Epithelial cell of prostate (primary cell): ENCODE measurements at places on chromosomes 13 and 19.

DNA sequence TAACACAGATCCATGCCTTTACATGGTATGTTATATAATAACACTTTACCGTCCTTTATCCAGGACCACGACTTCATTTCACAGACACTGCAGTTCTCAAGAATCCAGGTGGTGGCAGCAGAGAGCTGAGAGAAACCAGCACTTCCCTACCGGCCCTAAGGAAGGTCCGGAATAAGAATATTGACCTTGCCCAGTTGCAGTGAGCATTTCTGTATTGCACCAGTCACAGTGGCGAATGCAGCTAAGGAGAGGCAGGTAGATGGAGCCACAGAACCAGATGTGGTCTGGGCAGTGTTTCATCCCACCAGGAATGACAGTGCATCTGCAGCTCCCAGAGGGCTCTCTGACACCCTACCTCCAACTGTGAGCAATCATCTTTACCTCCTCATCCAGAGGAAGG lies 44.6 kb downstream of the ZNF787 start:
- no peak for DNase-seq

DNA sequence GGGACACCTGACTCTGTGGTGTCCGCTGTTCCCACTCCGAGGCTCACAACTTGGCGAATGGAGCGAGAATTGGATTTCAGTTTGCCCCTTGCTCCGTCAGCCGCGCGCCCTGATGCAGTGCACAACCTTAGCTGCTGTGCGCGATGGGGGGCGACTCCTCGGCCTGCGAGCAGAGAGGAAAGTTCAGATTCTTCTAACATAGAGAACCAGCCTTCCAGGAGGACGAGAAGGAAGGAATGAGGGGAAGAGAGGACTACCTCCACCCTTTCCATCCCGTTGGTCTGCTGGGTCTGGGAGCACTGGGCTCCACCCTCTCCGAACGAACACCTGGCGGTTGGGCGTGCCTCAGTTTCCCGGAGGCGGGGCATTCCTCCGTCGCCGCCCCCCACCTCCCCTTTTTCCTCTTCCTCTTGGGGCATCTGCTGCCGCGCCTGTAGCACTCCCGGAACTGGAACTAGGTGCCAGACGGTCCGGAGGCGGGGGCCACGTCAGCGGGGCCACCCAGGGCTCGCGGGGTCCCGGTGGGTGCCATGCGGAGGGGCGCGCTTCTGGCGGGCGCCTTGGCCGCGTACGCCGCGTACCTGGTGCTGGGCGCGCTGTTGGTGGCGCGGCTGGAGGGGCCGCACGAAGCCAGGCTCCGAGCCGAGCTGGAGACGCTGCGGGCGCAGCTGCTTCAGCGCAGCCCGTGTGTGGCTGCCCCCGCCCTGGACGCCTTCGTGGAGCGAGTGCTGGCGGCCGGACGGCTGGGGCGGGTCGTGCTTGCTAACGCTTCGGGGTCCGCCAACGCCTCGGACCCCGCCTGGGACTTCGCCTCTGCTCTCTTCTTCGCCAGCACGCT lies at the start of gene KCNK6:
Gene KCNK6 (plus strand): TSS at position 425 of the 838 bp plus-strand sequence. CDS start 106 bp downstream, at position 531.
- no peak for DNase-seq

- no peak for DNase-seq
Observed at GRCh38 chr19:35904311-35905068, 2.2 kb downstream of the HCST start.

DNA sequence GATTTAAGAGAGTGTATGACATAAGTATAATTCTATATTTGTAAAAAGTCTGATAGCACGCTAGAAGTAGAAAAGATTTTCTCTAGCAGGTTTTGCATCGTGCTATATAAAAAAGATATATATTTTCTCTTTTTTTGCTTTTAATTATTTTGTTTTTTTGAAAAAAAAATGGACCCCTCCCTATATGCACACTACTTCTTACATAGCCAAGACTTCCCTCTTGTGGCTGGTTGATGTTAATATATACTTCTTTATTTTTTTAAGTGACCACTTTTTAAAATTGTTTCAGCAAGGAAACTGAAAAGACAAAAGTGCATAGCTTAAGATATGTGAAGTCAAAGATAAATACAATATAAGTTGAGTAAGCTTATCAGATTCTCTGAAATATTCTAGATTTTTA lies 1202.8 kb downstream of the DIAPH3 start:
- no peak for DNase-seq

GRCh38 chr13:80957019-80957655 lies 616.2 kb upstream of the SPRY2 start:
- DNase-seq: no peak

DNA sequence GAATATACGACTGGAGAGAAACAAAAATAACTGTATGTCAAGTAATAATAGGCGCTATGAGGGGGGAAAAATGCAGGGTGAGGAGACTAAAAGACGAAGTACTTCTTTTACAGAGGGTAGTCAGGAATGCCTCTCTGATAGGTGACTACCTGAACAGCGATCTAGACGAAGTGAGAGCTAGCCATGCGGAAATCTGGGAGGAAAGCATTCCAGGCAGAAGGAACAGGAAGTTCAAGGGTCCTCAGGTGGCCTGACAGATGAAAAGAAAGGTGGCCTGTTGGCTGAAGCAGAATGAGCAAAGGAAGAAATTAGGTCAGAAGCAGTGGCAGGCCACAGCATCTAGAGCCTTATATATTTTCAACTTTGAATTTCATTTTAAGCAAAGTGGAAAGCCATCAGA lies 13.3 kb downstream of the ZDHHC20 start:
- no peak for DNase-seq

DNA sequence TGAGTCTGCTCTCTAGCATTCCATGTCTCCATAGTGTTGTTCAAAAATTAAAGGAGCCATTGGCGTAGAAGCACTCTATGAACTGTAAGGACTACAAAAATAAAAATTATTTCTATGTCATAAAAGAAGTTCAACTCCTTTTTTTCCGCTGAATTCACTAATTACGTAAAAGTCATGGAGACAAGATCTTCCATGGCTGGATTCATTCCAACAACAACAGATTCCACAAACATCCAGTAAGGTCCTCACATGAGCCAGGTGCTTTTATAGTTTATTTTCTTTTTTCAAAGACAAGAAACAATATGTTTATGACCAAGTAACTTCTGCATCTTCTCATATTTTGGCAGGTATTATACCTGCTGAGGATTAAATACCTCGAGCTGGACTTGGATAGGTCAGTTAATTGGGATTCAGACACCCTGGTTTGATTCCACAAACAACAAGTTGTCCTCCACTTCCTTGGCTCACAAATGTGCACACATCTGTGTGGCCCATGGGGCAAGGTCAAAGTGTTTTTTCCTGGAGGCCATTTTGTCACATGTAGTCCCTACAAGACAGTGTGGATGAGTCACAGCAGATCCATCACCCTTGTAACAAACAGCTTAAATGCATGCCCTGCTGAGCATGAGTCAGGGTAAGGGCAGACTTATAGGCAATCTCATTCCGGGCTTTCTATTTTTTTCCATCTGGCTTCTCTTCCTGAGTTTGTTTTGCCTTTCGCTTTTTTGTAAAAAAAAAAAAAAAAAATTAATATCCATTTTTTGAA lies 475.6 kb downstream of the COG6 start:
- peak; percentile 60 for DNase-seq

DNA sequence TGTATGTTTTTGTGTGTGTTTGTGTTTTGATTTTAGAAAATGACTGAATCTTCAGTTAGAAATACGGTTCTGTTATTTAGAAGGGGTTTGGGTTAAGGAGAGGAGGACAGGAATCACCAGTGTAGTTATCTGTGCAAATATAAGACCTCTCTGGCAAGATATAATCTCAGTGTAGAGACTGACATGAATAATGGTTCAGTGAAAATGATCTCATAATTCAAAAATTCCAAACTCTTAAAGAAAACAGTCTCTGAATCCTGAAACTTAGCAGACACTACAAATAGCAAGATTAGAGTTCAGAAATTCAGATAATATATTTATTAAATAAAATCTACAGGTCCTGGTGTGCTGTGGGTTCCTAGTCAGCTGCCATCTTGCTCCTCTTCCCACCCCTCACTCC lies 73.5 kb downstream of the PDS5B start:
- no peak for DNase-seq

DNA sequence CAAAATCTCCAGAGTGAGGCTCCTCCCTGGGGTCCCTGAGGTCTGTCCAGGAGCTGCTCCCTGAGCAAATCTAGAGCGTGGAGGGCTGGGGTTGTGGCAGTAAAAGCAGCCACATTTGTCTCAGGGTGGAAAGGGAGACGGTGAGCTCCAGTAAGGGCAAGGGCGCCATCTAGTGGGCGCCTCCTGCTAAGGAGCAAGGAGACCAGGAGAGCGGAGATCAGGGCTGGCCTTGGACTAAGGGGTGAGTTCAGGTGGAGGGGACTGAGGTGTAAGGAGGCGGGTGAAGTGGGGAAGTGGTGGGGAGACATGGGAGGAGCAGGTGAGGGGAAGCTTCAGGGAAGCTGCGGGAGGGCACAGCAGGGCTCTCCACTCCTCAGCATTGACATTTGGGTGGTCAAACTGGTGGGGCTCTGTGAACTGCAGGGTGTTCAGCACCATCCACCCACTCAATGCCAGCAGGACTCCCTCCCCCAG lies 5.3 kb upstream of the CEACAM21 start:
- DNase-seq: peak; percentile 10

DNA sequence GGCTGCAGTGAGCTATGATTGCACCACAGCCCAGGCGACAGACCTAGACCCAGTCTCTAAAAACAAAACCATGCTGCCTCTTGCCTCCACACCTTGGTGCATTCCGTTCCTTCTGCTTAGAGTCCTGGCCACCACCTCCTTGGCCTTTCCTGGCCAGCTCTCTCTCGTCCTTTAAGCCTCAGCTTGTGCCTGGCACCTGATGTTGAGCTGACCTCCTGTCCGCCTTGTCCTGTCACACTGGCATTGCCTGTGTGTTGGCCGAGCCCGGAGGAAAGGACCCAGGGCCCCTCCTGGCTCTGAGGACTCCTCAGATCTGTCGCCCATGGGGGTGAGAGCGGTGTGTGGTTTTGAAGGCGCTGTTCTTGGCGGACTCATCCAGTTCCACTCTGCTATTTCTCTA lies 143.3 kb downstream of the STK24 start:
- no peak for DNase-seq

DNA sequence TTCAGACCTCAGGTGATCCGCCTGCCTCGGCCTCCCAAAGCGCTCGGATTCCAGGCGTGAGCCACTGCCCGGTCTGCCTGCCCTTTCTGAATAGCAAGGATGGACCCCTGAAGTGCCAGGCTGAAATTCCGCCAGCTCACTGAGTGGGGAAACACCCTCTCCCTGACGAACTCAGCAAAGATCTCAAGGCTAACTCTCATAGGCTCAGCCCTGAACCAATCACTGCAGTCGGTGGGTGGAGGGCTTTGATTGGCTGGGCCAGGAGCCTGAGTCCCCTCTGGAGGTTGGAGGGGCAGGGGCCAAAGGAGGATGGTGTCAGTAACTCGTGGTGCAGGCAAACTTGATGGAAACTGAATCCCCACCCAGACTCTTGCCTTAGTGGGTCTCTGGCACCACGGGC lies 11.2 kb upstream of the COMP start:
- DNase-seq: no peak

GRCh38 chr13:109024611-109025010 lies 395.2 kb downstream of the MYO16 start:
- no peak for DNase-seq

- DNase-seq: no peak
Observed at GRCh38 chr13:110471156-110471832, 90.2 kb downstream of the RAB20 start.

DNA sequence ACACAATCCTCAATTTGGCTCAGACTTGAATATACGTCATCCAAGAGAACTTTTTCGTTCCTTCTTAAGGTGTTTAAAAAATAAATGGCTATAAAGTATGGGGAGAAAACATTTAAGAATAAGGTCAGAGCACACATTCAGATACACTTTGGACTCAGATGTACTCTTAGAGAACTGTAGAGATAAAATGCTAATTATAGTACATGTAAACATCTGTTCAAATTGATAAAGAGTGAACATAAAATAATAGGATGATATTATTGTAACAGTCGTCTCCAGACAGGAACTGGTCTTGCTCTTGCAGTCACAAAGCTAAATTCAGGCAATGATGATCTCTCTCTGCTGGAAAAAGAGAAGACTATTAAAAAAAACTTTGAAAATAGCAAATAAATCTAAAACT lies 91.4 kb downstream of the RBM26 start:
- DNase-seq: no peak

GRCh38 chr19:38061294-38061693 lies 154.3 kb downstream of the SIPA1L3 start:
- DNase-seq: no peak

DNA sequence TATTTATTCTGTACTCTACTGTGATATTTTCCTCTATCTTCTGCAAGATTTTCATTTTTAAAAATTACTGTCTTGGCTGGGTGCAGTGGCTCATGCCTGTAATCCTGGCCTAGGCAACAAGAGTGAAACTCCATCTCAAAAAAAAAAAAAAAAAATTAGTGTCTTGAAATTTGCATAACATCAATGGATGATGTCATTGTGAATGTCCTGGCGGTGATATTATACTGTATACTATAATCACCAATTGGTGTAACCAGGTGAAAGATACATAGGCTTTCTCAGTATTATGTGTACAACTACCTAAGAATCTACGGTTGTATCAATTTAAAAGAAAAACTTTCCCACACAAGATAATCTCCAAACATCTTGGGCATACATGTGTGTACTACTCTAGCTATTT lies 15.2 kb downstream of the ZNF331 start:
- DNase-seq: no peak

DNA sequence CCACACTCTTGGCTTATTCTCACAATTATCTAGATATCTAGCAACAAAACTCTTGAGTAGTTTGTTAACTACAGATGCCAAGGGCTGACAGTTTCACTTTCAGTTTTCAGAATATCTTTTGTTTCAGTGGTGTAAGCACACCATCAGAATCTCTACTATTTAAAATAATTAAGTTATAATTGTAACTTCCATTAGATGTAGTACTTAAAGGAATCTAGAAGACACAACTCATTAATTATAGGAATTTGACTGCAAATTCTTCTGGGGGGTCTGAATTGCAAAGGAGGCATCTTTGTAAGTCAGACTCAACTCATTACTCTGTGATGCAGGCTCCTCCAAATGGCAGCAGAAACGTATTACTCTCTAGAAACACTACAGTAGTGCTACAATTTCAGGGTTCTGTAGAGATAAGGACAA lies 44.9 kb upstream of the USPL1 start:
- DNase-seq: no peak

DNA sequence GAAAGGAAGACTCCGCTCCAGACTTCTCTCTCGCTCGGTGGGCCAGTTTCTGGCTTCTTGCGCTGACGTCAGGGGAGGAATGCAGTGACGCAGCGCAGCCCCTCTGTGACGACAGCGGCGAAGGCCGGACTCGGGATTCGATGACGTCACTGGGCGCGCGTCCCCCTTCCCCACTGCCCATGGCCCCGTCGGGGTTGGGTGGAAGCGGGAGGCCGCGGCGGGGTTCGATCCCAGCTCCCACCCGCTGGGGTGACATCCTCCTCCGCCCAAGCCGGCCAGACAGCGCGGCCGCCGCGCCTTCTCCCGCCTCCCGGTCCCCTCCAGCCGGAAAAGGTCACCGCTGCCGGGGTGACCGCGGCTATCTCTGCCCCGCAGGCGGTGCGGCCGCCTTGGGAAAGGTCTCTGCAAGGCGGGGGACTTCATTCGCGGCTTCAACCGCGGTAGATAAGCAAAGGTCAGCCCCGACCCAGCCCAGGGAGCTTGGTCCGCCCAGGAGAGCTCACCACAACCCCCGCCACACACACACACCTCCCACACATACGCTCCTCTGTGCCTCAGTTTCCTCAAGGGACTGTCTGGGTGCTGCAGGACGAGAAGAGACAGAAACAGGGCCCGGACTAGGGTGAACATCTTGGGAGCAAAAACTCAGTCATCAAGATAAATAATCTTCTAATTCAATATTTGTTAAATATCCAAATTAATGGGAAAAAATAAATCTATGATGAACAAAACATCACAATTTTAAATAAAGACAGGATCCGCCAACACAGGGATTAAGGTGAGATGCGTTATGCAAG lies 844 bp upstream of the RFX1 start:
- DNase-seq: no peak

GRCh38 chr19:38711726-38712153 lies 32.5 kb downstream of the CAPN12 start:
- no peak for DNase-seq
